GM12865 (cell line): ENCODE measurements at places on chromosomes 16 and 17.

DNA sequence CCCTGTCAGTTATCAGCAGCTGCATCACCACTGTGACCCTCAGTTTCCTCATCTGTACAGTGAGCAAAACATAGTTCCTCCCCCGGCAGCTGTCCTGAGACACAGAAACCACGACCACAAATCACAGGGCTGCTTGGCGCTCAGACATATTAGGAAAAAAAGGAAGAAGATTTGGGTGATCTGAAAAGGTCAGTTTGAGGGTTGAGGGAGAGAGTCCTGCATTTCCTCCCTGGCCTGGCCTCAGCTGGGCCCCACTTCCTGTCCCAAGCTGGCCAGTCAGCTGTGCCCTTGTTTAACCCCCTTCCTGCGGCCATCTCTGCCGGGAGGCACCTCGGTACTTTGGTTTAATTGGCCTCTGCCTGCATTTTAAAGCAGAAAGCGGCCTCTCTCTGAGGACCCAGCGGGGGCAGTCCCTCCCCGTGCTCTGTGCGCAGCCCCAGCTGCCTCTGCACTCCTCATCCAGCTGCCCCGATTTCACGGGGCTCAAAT, 24.0 kb upstream of the CIBAR2 start:
- peak; percentile 49 for DNase-seq

DNA sequence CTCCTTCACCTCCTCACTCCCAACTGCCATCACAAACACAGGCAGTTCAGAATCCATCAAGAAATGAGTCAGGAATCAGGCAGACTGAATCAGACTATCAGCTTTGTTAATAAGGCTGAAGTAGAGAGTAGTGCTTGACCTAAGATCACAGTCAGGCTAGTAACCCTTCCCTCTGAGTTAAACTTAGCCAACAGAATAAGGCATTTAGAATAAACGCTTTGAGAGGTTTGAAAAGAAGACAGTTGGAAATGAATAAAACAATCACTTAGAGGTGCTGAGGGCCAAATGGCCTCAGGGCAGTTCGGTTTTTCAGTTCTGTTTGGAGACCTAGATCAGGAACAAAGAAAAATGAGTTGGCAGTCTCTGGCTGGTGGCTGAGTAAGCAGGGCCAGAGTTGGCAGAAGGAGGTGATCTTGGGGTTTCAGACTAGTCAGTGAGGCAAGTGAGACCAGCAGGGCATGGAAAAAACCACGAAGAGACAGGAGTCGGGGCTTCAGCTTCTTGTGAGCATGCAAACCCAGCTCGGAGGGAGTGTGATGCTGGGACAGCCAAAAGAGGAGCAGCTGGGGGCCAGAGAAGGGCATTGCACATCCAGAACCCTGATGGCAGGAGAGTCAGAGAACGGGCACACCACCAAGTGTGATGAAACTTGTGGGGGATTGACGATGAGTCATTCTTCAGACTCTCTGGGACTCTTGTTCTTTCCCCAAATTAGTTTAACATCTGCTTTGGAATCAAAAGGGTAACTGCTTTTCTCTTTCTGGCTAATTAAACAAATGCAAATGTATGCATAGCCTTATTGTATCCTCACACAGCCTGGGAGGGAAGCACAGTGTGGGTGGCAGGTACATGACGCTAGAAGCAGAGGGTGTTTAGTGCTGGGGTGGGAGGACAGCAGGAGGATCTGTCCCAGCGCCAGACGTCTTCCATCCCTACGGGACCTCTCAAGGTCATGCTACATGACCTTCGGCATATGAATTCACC, 54.8 kb downstream of the SPECC1 start:
- DNase-seq, result peak; percentile 78

DNA sequence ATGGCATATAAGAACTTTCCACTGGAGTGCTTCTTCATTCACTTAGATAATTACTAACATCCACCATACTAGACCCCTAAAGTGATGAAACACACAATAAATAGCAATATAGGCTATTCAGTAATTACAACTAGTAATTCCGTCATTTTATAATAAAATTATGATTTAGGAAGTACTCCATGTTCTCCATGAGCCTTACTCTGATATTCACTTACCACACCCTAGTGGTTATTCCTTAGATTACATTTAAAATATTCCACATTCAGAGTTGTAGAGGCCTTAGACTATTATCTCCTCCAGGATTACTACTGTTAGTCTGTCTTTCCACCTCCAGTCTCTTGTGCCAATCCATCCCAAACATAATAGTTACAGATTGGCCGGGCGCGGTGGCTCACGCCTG, 62.4 kb downstream of the STH start:
- no peak for DNase-seq

- no peak for DNase-seq
These were observed 8.4 kb downstream of the VPS9D1 start for GRCh38 chr16:89712274-89712781.

- no peak for DNase-seq
These were observed 180.9 kb downstream of the HS3ST3A1 start for GRCh38 chr17:13420878-13421277.

DNA sequence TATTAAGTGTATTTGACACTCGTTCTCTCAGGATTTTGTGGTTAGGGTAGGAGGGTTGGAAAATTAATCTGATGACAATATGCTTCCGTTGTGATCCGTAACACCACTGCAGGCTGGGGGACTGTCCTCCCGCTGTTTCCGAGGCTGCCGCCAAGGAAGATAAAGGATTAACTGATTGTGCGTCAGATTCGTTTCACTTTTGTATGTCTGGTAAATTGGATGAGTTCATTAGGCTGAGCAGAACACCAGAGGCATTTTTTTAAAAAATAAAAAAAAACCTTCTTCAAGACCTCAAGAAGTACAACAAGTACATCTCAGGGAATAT, 486.7 kb upstream of the SALL1 start:
- DNase-seq, result no peak

DNA sequence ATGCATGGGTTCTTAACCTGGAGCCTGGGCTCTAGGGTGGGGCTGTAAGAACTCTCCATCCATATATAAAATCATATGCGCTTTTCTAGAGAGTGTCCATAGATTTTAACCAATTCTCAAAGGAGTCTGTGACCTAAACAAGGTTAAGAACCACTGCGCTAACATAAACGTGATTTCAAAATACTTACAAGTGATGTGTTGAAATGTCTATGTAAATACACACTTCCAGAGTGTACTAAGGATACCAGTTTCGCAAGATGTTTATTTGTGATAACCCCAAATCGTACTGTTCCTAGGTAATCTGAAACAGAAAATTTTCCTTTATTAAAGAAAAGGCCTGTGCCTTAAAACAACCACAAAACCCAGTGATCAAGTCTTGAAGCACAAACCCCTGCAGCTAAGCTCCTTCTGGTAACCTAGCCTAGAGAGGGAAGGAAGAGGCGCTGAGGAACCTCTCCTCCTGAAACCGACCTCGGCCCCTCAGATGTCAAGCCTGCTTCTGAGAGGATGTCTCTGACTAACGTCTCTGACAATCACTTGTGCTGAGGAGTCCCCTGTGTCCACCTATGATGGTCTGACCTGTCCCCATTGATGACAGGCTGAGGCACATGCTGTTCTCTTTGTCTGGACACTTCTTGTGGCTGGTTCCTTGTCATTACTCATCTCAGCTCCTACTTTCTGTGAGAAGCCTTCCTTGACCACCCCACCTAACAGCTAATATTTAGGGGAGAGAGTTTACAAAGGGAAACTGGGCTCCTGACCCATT, 32.2 kb downstream of the SNN start:
- DNase-seq, result no peak

DNA sequence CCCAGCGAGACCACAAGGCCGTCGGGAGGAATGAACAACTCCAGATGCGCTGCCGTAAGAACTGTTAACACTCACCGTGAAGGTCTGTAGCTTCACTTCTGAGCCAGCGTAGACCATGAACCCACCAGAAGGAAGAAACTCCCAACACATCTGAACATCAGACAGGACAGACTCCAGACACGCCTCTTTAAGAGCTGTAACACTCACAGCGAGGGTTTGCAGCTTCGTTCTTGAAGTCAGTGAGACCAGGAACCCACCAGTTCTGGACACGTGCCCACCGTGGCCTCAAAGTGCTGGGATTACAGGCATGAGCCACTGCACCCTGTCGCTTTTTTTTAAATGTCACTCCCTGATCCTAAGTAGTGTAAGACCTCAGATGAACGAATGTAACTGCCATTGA, 17.3 kb downstream of the KPNA2 start:
- DNase-seq, result no peak

GRCh38 chr17:2198927-2199326, 104.7 kb downstream of the SMG6 start:
- no peak for DNase-seq

- DNase-seq, result peak; percentile 37
These were observed at the start of gene PLLP for GRCh38 chr16:57284209-57284951. Gene PLLP, minus strand, starts transcription at chr16:57284672. Its CDS starts 132 bp downstream, at chr16:57284540.

DNA sequence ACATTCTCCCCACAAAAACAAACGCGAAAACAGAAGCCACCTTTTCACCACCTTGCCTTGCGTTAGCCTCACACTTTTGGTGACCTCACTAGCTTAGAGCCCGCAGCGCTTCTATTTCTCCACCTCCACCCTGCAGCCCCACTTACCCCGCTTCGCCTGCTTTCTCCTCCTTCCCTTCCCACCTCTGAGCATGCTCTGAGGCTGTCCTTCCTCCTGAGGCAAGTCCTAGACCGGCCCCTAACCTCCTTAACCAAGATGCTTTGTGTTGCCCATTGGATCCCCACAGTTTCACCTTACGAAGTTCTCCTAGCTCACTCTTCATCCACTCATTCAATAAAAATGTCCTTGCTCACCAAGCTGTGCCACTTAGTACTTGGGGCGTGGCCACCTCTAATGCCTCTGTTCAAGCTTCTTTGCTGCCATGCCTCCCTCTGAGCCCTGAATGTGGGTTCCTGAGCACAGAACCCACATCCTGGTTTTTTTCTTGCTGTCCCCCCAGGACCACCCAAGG, 1.3 kb downstream of the GNGT2 start:
- DNase-seq, result no peak

DNA sequence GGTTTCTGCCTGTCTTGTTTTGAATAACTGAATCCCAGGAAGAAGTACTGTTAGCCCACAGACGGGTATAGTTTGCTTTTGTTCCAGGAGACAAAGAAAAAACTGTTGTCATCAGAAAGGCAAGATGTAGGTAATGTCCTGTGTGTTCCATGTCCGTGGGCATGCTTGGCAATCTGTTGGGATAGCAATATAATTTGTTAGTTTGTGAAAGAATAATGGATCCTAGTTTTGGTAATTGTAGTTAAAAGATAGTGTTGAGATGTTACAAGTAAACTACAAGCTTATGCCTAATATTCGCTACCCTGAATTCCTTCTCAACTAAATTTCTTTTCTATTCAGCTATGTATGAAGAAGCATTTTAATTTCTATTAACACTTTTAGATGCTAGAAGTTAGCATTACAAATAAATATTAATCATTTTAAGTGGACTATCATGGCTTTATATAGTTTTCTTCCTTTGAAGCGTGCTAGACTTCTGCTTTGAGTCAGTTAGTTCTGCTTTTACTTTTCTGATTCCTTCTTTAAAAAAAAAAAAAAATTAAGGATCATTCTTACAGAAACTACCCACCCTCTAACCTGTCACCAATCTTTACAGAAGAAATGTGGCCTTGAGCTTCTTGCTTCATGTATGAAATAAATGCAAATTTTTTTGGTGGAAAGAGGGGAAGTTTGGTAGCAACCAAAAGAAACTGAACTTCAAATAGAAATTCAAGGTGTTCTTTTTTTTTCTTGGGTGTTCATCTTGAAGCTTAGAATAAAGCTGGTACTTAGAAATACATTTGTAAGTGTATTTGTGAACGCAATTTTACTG, 2.4 kb downstream of the EVI2A start:
- DNase-seq, result peak; percentile 85

- no peak for DNase-seq
These were observed 8.0 kb upstream of the PRSS27 start for GRCh38 chr16:2728034-2728433.

- DNase-seq, result no peak
These were observed 24.5 kb downstream of the RNF135 start for GRCh38 chr17:30995347-30995746.

DNA sequence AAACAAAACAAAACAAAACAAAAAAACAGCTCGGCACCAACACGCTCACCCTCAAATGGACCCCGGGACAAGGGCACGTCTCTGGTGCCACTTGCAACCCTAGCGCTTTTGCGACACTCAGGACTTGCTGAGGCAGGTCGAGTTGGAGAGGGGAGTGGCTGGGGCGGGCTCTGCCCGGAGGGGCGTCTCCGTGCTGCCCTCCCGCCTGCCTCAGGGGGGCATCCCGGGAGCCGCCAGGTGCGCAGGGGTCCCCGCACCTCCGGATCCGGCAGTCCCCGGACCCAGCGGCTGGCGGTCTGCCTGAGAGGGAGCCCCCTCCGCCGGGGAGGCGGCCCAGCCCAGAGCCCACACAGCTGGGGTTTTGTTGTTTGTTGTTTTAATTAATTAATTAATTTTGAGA, at the start of gene SLC52A1:
Gene SLC52A1 (minus strand): TSS at position 112 of the 400 bp plus-strand sequence. CDS start 820 bp downstream, outside the sequence.
- DNase-seq, result no peak

GRCh38 chr16:60419859-60420258, 1616.4 kb downstream of the CDH8 start:
- DNase-seq, result no peak

GRCh38 chr17:49339354-49339753, 22.7 kb downstream of the ZNF652 start:
- no peak for DNase-seq

- no peak for DNase-seq
These were observed 116.4 kb upstream of the NLRP1 start for GRCh38 chr17:5700745-5701144.

- DNase-seq, result no peak
These were observed 21.3 kb downstream of the SBK1 start for GRCh38 chr16:28313587-28313986.

- DNase-seq, result no peak
These were observed 499.1 kb upstream of the CDH5 start for GRCh38 chr16:65867276-65867960.

- no peak for DNase-seq
These were observed 6.0 kb upstream of the CCL4L2 start for GRCh38 chr17:36204724-36205500.

GRCh38 chr16:11651796-11652195, 16.5 kb upstream of the SNN start:
- DNase-seq, result no peak

DNA sequence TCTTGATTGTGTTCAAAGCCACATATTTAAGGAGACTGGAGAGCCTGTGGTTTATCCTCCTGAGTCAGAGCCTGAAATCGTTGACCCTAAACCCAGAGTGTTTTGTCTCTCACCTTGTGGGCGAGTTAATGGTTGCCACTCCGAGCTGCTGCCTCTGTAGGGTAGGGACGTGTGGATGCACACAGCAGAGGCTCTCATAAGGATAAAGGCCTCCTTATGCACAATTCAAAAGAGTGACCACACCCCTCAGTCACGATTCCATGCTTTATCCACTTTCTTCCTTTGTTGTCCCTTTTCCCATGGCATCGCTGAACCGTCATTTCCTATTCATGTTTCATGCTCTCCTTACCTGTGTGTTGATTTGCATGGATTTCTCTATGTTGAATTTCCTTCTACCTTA, 805.0 kb upstream of the RBFOX1 start:
- DNase-seq, result no peak
